NT2/D1 (cell line): ENCODE measurements at places on chromosomes 13 and 19.
A peak's percentile ranks its signal among the peaks of the same experiment; 100 is the strongest.

DNA sequence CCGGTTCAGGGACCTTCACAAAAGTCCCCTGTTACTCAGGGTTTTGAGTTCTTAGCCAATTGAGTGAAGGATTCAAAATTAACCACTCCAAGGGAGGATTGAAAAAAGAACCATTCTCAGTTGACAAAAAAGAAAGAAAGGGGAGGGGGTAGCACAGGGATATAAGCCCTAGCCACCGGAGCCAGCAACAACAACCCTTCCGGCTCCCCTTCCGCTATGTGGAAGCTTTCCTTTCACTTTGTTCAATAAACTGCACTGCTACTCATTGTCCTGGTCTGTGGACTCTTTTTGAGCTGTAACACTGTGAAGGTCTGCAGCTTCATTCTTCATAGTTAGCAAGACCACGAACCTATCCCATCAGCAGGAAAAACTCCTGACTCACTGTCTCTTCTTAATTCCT is 1488.1 kb upstream of the PRR20A start:
- DNase-seq = no peak

GRCh38 chr19:28264556-28264955 is 948.4 kb downstream of the UQCRFS1 start:
- DNase-seq = no peak

DNA sequence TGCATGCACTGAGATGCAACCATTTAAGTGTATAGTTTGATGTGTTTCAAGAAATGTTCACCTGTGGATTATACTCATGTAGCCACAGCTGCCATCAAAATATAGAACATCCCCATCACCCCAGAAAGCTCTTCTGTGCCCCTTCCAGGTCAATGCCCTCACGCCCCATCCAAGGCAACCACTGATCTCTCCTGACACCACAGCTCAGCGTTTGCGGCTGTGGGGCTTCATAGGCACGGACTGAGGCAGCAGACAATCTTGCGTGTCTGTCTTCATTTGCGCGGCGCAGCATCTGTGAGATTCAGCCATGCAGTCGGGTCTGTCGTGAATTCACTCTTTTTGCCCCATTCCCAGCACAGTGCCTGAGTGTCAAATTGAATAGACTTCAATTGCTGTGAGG is 153.8 kb upstream of the UQCRFS1 start:
- no peak for DNase-seq

DNA sequence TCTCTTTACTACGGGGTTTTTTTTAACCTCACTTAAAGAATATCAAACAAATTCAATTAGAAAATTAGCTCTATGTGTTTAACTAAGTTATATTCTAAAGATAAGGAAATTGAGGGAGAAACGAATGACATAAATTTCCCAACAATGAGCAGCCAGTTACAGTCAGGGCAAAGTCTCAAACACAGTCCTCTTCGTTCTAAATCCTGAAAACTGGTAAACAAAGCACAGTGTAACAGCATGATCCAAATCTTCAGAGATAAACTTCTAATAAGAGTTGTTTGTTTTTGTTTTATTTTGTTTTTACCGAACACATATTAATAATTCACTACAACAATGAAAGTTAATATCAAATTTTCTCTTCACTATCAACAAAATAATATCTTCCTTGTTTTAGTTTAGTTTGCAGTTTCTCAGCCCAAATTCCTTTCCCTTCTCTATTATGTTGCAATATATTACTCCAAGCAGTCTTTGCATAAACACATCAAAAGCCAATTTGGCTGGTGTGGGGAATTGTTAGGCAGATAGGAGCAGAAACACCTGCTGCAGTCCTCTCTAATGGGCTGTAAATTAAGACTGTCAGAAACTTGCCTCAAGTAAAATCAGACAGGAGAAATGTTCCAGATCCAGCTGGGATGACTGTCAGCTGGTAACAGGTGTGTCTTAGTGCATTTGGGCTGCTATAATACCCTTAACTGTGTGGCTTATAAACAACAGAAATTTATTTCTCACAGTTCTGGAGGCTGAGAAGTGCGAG is 106.5 kb upstream of the SGCG start:
- DNase-seq = no peak

GRCh38 chr19:6402058-6402457 is 9.1 kb upstream of the GTF2F1 start:
- no peak for DNase-seq

DNA sequence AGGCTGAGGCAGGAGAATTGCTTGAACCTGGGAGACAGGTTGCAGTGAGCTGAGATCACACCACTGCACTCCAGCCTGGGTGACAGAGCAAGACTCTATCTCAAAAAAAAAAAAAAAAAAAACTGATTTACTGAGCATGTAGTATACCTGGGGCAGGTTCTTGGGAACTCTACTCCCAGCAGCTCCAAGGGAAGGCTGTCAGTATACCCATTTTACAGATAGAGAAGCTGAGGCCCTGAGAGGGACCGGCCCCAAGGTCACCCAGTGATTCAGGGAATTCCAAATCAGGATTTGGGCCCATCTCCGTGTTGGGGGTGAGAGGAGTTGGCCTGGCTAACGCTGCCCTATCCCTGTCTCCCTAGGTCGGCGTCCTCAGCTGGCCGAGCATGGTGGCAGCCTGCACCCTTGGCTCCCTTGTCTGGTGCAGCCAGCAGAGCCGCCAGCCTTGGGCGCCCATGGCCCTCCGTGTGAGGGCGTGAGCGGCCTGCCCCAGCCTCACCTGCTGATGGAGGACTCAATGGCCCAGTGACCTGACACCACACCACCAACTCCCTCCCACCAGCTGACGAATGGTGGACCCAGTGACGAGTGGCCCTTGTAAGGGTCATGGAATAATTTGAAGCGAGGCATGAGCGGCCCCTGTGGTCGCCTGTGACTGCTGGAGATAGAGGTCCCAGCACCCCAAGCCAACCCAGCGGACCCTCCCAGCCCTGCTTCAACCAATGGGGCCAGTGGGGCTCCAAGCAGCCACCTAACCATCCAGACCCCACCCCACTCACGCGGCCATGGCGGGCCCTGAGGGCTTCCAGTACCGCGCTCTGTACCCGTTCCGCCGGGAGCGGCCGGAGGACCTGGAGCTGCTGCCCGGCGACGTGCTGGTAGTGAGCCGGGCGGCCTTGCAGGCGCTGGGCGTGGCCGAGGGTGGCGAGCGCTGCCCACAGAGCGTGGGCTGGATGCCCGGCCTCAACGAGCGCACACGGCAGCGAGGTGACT is 2.4 kb downstream of the PIK3R2 start:
- DNase-seq = no peak

DNA sequence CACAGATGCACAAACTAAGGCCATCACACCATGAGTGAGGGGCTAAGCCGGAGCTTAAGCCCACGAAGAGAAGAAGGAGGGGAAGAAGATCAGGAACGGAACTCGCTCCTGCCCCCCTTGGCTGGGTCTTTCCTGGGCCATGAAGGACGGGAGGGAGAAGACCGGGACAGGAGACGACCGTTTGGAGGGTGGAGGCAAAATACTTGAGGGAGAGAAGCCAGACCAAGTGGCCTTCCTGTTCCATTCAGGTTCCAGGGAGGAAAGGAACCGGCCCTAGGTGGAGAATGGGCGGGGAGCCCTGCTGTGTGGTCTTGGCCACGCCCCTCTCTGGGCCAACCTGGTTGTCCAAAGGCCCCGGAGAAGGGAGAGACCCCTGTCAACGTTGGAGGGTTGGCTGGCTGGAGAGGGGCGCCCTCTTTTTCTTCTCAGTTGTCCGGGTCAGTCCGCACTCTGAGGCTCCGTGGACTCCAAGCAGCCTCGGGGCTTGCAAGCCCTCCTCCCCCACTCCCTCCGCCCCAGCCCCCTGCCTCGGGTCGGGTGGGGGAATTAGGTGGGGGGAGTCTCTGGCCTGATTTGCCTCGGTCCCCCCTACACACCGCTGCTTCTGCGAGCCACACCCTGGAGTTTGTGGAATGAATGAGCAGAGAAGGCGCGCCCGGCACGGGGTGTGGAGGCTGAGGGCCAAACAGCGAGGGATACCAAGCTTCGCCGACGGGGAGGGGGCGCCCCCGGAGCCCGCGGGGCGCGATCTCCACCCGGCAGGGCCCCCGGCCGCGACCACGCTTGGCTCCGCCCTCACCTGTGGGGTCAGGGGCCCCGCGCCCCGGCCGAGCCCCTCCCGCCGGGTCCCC is 757 bp downstream of the FBN3 start:
- DNase-seq = peak; percentile 84

GRCh38 chr13:41428155-41428554 is 29.2 kb upstream of the RGCC start:
- DNase-seq = no peak

GRCh38 chr19:27770095-27770494 is 1442.9 kb downstream of the UQCRFS1 start:
- no peak for DNase-seq

DNA sequence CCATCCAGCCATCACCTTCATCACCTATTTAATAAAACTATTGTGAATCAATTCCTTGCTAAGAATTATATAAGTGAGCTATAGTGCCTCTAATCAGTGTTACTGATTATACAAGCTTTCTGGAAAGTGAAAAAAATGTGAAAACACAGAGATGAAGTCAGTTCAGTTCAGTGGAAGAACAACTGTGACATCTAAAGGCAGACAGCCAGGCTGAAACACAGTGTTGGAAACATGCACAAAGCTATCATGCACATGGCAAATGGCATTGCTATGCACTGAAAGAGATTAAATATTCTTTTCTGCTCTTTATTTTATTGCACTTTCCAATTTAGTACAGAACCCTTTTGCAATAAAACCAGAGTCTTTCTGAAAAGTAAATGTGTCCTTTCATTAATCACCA is 294.0 kb downstream of the RBM26 start:
- DNase-seq = no peak

DNA sequence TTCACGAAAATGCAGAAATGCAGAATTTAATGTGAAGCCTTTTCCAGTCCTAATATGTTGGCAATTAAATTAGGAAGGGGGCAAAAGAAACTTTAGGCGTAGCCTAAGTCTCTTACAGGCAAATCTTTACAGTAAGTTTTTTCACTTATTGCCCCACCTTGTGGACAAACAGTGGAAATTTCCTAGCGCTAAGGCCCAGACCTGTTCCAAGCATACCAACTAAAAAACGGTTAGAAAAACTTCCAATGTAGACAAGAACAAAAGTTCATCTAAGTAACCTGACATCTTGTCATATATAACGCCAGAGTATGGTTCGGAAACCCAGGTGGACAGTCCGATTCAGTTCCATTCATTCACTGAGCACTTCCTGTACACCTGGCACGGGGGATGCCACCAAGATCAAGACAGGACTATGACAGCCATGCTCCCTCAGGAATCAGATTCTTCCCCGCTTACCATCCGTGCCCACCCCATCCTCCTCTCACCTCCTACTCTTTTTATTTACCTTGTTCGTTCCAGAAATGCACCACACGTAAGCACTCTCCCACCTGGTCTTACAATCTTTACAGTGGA is 4.9 kb downstream of the ZAR1L start:
- DNase-seq = no peak

DNA sequence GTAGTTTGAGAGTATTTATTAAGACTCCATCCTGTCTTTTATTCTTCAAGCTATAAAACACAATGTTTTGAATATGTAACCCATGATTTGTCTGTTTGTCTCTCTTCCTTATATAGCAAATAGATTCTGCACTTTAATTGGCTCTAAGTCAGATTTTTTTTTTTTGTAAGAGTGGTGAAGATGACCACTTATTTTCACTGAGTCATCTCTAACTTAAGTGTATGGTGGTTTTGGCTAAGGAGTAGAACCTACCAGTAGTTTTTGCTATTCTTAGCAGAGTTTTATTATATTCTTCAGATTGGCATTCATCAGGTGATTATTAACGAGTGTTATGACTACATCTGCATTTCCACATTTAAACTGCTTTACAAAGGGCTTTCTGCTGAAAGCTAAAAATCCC is 194.7 kb downstream of the LMO7 start:
- DNase-seq = no peak

DNA sequence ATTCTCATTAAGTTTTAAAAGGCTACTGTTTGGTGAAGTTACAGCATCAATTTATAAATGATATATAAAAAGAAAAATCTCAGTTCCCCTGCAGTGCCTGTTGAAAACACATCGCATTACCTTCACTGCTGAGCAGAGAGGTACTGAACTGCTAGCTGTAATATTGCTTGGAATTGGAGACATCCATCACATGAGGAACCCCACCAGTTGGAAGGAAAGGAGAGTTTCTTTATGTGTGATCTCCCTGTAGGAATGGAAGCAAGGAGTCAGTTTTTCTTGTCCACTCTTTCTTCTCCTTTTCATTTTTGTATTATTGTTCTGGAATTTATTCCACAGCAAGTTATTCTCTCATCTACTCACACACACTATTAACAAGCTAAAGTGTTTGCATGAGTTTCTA is 1586.0 kb upstream of the PRR20A start:
- DNase-seq = no peak

- no peak for DNase-seq
Measured at GRCh38 chr13:112781881-112782361, 92.1 kb downstream of the ATP11A start.

DNA sequence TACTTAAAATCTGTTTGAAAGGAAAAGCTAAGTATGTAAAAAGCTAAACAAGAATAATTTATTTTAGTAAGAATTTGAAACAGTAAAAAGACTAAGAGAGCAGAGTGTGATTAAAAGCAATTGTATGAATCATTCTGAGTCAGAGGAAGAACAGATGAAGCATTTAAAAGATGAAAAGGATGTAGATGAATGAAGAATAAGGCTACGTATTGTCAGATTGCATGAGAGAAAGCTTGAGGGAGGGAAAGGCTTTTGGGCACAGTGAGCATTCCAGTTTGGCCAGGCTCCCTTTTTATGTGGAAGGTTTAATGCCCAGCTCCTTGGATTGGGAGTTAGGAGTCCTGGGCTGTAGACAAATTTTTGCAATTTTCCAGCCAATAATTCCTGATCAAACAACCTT is 117.7 kb downstream of the FREM2 start:
- DNase-seq = no peak

DNA sequence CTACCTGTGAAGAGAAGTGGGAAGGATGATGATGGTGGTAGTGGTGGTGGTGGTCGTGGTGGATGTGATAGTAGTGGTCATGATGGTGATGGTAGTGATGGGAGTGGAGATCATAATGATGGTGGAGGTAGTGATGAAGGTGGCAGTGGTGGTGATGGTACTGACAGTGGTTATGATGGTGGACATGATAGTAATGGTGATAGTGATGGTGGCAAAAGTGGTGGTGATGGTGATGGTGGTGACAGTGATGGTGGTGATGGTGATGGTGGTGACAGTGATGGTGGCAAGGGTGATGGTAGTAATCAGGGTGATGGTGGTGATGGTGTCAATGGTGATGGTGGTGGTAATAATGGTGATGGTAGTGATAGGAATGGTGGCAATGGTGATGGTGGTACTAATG is 26.2 kb downstream of the MBD3L2B start:
- no peak for DNase-seq

DNA sequence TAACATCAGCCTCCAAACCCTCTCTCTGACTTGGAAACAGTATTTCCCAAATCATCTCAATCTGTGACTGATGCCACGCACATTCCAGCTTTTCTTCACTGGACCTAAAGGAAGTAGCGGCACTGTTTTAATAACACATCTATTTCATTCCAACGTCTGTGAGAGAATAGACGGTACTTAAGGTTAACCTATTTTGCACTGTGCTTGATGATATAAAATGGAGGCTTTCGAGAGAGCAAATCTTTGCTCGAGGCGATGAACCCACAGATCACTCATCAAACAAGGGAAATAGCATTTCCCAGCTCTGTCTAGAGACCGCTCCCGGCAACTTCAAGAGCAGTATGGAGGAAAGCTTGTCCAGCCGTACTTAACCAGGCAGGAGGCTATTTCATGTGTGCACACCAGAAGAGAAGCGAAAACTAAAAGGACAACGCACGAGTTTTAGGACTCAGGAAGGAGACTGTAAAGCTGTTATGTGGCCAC is 2.9 kb downstream of the UBL3 start:
- DNase-seq = no peak

- DNase-seq = no peak
Measured at GRCh38 chr13:36026531-36026930, 104.7 kb downstream of the DCLK1 start.

- peak; percentile 20 for DNase-seq
Measured at GRCh38 chr19:42683917-42684513, 56.3 kb downstream of the PSG3 start.
